HS-5 (cell line): ENCODE measurements at places on chromosomes 12 and 14.

DNA sequence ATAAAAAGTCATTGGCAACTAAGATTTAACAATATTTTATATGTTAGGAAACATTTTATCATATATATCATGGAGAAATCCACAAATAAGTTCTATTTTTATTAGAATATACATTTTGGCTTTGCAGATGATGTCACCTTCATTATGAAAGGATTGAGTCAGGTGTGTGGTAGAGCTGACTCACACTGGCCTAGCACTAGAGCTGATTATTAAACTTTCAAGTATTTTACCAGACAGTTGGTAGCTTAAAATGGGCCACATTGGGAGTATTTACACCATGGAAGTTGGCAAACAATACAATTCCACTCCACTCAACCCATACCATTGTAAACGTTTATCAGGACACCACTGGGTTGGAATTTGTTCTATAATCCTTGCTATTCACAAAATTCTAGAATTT lies 1036.6 kb downstream of the TRHDE start:
- DNase-seq, result peak; percentile 35

GRCh38 chr14:49770212-49770817 lies 2.4 kb downstream of the KLHDC2 start:
- no peak for DNase-seq

- DNase-seq, result no peak
Observed at GRCh38 chr12:107779077-107779831, 4.8 kb downstream of the ASCL4 start.

- no peak for DNase-seq
Observed at GRCh38 chr12:75990189-75990912, 41.2 kb downstream of the PHLDA1 start.

DNA sequence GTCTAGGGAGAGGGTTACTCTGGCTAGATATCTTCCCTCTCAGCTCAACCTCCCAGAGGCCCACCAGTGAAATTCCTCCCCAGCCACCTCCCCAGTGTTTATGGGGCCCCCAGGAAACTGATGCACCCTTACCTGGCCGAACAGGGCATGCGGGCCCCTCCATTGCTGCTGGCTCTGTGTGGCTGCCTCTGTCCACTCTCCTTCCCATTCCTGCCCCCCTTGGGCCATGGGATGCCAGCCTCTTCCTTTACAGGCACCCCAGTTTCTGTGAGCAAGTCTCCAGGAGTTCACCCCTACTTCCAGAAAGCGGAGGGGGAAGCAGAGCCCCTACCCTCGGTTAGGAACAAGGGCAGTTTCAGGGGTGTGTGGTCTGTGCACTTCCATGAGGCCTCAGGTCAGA lies 19.4 kb upstream of the ZDHHC22 start:
- no peak for DNase-seq

DNA sequence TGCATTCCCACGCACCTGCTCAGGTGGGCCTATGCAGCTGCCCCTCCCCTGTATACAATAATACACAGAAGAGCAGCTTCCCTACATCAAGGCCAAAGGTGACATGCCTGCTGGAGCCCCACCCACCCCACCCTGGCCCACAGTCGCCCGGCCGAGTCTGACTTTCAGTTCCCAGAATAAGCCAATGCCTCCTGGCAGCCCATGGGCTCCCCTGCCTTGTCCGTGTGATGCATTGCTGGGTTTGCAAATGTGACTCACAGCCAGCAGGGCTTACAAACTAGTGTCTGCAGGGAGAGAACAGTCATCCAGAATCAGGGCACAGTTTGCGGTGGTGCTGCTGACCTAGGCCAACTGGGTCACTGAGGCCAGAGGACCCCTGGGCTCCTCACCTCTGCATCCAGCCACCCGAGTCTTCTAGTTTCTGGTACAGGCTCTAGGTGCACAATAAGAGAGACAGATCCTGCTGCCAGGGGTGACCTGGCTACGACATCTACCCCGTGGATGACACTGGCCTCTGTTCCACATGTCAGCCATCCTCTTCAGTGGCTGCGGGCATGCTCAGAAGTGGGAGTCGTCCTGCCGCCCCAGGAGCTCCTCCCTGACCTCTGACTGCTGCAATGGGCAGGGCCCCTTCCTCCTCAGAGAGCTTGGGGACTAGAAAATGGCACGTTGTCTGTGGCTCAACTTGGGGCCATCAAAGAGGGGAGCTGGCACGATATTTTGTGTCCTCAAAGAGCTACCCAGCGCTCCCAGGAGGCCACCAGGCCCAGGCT lies 84.5 kb downstream of the CHGA start:
- no peak for DNase-seq

DNA sequence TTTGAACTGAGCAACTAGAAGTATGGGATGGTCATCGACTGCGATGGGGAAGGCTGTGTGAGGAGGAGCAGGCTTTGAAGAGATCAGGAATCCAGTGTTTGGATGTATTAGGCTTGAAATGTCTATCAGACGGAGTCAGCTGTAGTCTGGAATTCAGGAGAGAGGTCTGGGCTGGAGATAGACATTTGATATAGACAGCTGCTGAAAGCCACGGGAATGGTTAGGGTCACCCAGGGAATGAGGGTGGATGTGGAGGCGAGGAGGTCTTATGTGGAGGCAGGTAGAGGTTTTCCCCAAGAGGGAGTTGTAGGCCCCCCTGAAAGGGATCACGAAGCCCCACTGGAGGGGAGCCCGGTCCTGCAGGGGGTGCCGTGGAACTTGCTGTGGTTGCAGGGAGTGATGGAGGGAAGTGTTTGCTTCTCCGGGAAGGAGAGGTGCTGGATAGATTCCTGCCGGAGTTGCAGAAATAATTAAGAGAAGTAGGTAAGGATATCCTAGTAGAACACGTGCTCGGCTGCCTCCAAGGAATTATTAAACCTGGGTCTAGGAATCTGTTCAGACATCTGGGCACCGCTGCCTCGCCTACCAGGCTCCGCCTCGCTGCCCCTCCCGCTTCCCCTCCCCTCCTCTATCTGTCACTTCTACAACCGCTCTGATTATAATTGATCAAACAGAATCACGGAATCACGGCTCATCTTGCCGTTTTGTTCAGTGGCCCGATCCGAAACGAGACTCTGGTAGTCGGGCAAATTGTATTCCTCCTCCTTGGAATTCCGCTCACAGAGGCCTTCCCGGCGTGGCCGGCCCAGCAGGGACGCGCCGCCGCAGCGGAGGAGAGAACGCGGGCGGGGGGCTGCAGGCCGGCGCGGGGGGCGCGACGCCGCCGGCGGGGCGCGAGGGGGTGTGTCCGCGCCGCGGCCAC lies 826 bp upstream of the CACNA1C start:
- no peak for DNase-seq

DNA sequence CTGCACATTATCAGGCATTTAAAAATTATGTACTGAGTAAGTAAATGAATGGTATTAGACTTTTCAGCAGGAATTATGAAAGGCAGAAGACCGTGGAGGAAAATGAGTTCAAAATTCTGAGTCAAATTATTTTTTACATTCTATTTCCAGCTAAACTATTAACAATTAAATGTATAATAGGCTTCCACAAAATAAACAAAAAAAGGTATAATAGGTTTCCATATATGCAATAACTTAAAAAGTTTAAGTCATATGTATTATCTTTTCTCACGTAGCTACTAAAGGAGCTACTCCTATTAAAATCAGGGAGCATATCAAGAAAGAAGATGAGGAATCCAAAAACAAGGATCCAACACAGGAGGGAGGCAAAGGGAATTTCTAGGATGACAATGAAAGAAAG lies 11.4 kb upstream of the VCPKMT start:
- DNase-seq, result no peak

DNA sequence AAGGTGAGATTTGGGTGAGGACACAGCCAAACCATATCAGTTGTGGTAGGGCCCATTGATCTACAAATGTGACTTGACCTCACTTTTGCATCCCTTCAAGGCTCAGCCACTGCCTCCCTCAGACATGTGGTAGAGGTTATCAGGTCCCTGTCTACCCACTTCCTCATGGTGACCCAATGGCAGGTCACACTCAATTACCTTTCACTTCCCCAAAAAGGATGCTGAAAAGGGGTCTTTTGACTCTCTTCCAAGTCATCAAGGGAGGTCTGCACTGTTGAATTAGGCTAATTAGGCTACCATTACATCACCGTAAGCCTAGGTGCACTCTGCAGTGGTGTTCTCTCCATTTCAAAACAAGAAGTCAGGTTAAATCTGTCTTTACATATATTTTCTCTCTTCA lies 22.6 kb upstream of the DRAM1 start:
- no peak for DNase-seq

DNA sequence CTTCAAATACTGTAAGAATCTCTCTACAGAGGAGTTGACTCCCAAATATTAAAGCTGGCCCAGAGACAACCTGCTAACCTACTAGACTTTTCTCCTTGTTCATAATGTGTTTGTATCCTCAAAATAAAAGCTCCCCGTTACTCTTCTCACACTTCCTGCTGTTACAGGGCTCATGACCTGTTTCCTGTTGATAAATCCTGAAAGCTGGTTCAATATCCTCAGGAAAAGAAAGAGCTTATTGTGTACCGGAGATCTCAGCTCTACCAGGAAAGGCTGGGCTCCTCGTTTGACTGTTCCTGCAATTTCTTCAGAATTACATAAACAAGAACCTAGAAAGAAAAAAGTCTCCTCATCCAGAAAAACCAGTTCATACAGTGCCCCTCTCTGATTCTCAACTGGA lies 30.8 kb downstream of the CLEC1A start:
- no peak for DNase-seq

DNA sequence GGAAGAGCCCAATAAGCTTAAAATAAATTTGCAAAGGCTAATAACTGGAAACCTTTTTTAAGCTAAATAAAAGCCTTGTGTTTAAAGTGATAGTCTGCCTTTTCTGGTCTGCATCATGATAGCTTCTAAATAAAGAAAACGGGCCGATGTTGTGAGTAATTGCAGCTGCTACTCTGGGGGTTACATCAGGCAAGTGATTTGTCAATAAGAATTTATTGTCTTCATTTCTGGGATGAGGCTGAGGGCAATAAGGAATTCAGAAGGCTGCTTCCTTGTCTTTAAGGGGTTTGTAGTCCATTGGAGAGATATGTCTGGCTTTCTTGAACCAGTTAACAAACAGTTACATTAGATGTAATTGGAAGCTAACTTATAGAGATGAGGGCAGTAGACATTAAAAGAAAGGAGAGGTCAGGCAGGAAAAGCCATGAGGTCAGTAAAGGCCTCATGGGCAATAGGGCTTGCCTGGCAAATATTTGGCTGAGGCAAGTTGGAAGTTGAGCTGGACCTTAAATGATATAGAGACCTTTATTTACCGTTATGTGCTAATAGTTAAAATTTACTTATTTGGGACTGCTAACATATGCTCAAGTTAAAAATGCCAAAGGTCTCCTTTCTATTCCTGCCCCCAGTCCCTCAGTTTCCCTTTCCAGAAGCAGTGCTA lies 85.0 kb downstream of the CRADD start:
- DNase-seq, result no peak

GRCh38 chr14:67815573-67816225 lies 691 bp downstream of the ZFYVE26 start:
- DNase-seq, result no peak

DNA sequence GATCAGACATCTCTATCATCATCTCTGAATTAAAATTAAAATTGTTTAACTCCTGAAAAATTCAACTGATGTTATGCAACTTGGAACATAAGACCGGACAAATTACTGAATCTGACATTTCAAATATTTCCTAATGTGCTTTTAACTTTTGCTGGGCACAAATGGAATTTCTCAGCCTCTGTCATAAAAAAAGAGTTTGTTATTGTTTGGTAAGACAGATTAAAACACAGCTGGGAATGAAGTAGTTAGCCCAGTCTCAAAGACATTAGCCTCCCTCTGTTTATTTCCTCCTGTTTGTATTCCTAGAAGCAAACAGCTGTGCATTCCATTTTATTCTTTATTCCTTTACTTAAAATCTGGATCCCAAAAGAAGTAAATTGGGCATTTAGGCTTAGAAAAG lies 29.4 kb downstream of the PLEKHA5 start:
- DNase-seq, result no peak

- no peak for DNase-seq
Observed at GRCh38 chr12:48512855-48513254, 12.6 kb upstream of the OR8S1 start.

GRCh38 chr14:95380350-95381042 lies 60.8 kb upstream of the CLMN start:
- no peak for DNase-seq

DNA sequence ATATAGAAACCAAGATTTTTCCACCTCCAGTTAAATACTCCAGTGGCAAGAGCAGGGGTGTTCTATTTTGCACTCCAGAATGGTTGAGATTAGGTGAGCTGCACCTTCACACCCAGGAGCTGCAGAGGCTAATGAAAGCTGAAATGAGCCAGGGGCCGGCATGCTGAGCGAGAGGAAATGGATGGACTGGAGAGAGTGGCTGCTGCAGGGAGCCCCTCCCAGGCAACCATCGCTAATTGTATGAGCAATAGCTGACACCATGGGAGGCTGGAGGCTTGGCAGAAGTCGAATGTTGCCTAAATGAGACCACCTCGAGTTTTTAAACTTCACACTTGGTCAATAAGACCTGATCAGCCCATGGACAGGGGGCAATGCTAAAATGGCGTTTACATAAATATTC lies 301.8 kb upstream of the TMPO start:
- no peak for DNase-seq

GRCh38 chr12:65955452-65955851 lies 131.2 kb downstream of the HMGA2 start:
- DNase-seq, result no peak
